ENCODE measurements at places on chromosomes 5 and 9. TPM values are rescaled to one million over a fixed set of nuclear protein-coding genes. Genes with fewer than 3 reads are reported as not detected.

The PROB1 gene
- total RNA-seq = 1.2 TPM

The FBXO4 gene
- total RNA-seq = 8.1 TPM

The BTNL9 gene
- total RNA-seq = not detected

The HTR4 gene
- not detected for total RNA-seq

The ZNF354C gene
- 7.9 TPM for total RNA-seq

The PCDHA1 gene
- total RNA-seq = not detected

The GRXCR2 gene
- total RNA-seq = not detected

The WHRN gene
- 0.73 TPM for total RNA-seq

The GPR150 gene
- 0.66 TPM for total RNA-seq

The ZNF883 gene
- 7.9 TPM for total RNA-seq

Data from smooth muscle cell of trachea (primary cell).